ENCODE measurements at places on chromosomes 7 and 10.

- DNase-seq, result no peak
These were observed 241.5 kb downstream of the AUTS2 start for GRCh38 chr7:69839782-69840181.

- DNase-seq, result no peak
These were observed 1.1 kb downstream of the RHOBTB1 start for GRCh38 chr10:60942788-60943315.

DNA sequence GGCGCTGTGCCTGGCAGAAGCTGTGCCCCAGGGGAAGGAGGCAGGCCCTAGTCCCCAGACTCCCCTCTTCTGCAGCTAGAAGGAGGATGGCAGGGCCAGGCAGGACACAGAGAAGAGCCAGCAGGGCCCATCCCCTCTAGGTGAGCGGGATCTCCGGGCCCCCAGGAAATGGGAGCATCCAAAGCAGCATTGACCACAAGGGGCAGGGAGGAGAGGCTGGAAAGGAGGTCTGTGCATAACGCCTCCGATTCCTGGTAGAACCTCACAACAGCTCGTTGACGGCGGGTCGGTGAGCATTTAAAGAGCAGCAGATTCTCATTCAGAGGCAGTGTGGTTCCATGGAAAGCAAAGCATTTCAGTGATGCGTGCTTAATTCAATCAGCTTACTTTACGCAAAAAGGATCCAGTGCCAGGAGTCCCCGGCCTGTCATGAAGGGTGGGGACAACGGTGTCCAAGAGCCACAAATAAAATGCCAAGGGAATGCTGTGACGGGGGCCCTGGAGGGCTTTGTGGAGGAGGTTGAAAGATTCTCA is 41.0 kb downstream of the CLRN3 start:
- no peak for DNase-seq

- no peak for DNase-seq
These were observed 47.7 kb downstream of the LYZL2 start for GRCh38 chr10:30581779-30582380.

DNA sequence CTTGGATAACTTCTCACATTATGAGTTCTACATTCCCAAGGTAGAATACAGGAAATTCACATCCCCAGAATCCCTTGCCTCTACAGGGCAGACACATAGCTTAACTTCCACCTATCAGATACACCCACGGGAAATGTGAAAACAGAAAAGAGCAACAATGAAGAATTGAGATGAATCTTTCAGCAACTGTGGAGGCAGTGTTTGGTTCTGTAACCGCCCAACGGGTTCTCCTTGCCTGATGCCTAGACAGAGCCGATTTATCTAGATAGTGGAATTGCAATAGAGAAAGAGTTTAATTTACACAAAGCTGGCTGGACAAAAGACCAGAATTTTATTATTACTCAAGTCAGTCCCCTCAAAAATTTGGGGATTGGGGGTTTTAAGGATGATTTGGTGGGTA is 138.8 kb downstream of the MTPAP start:
- no peak for DNase-seq

DNA sequence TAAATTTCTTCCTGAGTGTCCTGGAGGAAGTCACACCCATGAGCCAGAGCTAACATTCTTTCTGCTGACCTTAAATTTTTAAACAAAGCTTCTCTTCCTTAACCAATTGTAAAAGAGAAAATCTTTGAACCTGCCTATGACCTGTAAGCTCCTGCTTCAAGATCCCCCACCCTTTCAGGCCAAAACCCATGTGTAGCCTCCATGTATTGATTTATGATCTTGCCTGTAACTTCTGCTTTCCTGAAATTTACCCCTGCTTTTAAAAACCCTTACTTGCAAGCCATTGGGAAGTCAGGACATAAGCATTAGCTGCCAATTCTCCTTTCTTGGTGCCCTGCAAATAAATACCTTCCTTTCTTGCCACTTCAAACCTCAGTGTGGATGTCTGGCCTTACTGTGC is 68.5 kb upstream of the HECTD2 start:
- no peak for DNase-seq
